ENCODE measurements at places on chromosomes 4 and X.
A peak's percentile ranks its signal among the peaks of the same experiment; 100 is the strongest.

GRCh38 chr4:174154215-174154854 is 129.1 kb downstream of the FBXO8 start:
- no peak for DNase-seq

- no peak for DNase-seq
Observed at GRCh38 chr4:95643627-95644026, 94.9 kb upstream of the UNC5C start.

- no peak for DNase-seq
Observed at GRCh38 chr4:142549726-142550463, 296.2 kb downstream of the INPP4B start.

DNA sequence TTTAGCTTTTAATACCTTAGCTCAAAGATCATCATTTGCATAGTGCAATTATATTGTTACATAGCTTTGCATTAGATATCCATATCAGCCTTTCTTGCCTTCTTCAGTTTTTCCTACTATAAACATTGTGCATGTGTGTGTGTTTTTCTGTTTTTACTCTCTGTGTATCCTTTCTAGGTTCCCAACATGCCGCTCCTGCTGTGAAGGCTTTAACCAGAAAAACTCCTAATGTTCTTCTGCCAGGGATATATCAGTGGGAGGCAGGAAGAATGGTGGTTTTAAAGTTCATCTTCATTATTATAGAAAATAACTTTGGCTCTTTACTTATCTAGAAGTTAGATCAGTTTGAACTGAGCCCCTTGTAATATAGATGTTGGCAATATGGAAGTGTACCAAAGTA is 61.2 kb downstream of the CPE start:
- no peak for DNase-seq

- DNase-seq = no peak
Observed at GRCh38 chr4:123922847-123923246, 526.3 kb downstream of the SPRY1 start.

DNA sequence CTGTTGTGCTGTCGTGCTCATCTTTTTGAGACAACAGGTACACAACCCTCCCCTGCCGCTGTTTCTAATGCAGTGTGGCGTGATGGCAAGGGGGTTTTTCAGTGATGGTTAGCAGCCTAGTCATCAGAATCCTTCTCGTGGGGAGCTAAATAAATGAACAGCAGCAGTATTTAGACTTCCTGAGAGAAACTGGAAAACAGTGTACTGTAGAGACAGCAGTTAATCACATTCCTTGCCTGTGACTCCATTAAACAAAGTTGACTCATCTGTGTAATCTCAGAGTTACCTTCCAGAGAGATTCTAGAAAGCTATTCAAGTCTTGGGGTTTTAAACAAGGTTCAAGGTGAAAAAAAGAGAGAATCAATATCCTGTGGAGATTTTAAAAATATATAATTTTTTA is 1753.2 kb upstream of the PCDH7 start:
- no peak for DNase-seq

- no peak for DNase-seq
Observed at GRCh38 chr4:10687526-10687925, 3.0 kb upstream of the CLNK start.

GRCh38 chr4:159144112-159144694 is 41.3 kb downstream of the RAPGEF2 start:
- no peak for DNase-seq

DNA sequence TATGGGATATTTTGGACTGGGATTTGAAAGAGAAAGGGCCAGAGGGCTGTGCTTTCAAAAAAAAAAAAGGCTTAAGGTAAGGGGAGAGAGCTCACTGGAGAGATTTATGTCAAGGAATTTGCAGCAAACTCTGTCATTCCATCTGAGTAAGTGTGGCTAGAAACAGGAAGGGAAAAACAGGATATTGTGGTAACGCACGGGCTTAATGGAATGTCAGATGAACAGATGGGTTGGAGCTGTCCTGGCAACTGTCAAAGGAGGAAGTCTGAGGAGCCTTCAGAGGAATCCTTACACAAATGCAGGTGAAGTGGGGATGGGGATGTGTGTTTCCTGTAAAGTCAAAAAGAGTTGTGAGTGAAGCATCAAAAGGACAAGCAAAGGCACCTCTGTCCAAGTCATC is 15.1 kb upstream of the NKX3-2 start:
- no peak for DNase-seq

- no peak for DNase-seq
Observed at GRCh38 chr4:53307819-53308780, 57.8 kb downstream of the SCFD2 start.

DNA sequence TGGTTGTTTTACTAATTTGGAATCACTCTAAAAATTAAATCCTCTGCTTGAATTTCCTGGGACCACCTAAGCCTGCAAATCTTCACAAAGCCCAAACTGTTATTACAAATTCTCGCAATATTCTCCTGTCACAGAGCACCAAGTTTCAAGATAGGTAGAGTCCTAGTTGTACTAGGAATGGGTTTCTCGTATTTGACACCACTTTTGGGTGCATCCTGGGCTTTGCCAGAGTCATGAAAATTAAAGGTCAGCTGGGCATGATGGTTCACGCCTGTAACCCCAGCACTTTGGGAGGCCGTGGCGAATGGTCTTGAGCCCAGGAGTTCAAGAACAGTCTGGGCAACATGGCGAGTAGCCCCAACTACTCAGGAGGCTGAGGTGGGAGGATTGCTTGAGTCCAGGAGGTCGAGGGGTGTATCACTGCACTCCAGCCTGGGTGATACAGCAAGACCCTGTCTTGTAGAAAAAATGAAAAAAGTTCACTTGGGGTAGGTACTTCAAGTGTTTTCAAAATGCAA is 30.6 kb upstream of the MANBA start:
- DNase-seq = no peak

- DNase-seq = no peak
Observed at GRCh38 chr4:144948009-144948408, 150.0 kb downstream of the ANAPC10 start.

GRCh38 chr4:109912706-109913595 is at the start of gene EGF:
TSS of gene EGF (plus strand) at chr4:109912883. CDS start at chr4:109913336, 453 bp downstream.
- DNase-seq = no peak

DNA sequence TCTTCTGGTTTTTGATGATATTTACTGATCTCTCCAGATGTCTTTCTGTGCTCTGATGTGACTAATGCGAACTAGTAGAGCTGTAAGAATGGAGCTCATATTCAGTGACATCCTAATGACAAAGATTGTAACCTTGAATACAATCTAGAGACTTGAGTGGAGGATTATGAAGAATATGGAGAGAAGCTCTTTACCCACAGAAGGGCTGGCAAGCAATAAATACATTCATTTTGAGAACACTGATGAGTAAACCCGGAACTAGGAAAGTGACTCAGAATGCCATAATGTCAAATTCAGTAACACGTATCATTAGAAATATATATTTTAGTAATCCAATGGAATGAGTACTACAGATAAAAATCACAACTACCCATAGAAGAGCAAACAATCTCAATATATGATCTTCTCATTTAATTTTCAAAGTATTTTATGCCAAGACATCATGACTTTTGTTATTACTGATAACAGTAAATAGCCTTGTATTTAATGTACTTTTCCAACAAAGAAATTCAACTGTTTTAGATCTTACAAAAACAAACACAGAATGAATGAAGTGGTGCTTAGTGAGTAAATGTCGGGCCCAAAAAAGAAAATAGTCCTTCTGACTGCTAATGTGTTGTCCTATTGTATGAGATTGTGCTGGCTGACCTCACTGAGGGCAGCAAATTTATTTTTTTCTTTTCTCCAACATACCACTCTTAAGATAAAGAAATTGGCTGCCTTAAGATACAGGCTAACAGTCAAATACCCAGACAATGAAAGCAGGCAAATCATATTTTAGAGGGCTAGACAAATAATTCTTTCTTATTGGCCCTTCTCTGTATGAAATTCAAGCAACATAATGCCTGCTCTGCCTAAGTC is 49.2 kb upstream of the HDAC8 start:
- no peak for DNase-seq

DNA sequence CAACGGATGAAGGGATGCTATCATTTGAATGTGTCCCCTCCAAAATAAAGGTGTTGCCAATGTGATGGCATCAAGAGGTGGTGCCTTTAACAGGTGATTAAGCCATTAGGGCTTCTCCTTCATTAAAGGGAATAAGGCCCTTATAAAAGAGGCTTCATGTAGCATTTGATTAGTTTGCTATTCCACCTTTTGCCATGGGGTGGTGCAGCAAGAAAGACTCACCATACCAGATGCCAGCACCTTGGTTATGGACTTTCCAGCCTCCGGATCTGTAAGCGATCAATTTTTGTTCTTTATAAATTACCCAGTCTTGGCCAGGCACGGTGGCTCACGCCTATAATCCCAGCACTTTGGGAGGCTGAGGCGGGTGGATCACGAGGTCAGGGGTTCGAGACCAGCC is 7.9 kb upstream of the SLC25A43 start:
- peak; percentile 76 for DNase-seq

DNA sequence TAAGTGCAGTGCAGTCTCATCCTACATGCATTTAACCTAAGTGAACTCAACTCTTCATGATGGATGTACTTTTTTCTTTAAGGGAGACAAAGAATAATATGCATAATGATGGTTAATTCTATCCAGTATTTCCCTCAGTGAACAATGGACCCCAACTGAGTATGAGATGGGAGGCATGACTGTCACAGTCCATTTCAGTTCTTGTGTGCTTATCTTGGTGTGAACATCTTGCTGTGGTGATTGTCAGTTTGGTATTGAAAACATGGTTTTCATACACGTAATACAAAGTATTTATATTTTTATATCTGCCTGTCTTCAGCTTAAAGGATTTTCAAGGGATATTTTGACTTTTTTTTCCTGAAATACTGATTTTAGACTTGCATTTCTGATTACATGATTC is 72.0 kb upstream of the NDUFC1 start:
- no peak for DNase-seq

DNA sequence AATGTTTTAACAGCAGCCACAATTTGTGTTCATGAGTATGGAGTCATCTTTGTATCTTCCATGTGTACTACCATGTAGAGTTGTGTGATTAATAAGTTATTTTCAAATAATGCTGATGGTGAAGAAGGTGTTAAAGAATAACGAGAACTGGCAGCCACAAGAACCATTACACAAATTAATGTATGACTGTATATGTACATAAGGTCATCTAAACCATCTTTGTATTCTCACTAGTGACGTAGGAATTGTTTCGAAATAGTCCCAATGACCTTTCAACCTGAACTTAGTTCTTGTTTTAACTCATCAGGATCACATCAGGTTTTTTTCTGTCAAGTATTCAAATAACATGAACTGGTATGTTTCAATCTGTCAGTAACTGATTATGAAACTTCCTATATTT is 48.3 kb upstream of the NOCT start:
- DNase-seq = no peak

DNA sequence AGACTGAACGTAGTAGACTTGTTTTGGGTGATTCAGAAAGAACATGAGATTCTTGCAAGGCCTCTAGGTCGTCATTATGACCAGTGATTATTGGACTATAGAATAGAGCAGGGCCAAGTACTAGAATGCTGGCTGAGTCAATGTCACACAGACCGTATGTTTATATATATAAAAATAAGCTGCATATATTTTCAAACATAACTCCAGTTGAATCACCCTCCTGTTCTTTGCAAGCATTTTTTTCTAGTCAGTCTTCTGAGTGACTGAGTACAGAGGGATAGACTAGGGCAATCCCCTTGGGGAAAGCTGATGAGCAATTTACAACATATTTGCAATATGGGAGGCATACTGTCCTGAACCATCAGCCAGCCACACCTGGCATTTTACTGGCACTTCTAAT is 48.4 kb upstream of the PRPS1 start:
- no peak for DNase-seq

DNA sequence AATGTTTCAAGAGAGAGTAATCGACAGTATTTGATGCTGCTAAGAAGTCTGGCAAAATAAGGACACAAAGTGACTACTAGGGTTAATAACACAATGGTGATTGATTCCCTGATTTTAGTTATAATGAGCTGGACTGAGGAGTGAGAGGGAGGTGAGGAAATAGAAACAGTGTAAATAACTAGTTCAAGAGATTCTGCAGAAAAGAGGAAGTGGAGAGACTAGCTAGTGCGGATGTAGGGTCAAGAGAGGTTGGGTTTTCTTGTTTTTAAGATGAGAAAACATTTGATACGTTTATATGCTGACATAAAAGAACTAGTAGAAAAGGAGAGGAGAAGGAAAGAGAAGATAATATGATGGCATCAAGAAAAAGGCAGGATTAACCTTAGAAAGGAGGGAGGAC is 12.2 kb upstream of the TRPC5 start:
- no peak for DNase-seq
